ENCODE measurements at places on chromosomes 11 and 22. TPM values are rescaled to one million over a fixed set of nuclear protein-coding genes. Genes with fewer than 3 reads are reported as not detected.

MYO7A gene
- total RNA-seq: 5.3 TPM

ALG8 gene
- total RNA-seq: 60.4 TPM

TUT1 gene
- 26.0 TPM for total RNA-seq

LRRC56 gene
- total RNA-seq: 5.4 TPM

PICK1 gene
- total RNA-seq: 67.3 TPM

MS4A4A gene
- total RNA-seq: not detected

- no peak for DNase-seq
Observed at GRCh38 chr11:22780952-22781593, 48.5 kb downstream of the SVIP start.

- DNase-seq: no peak
Observed at GRCh38 chr11:8201644-8202365, 33.0 kb upstream of the RIC3 start.

DNA sequence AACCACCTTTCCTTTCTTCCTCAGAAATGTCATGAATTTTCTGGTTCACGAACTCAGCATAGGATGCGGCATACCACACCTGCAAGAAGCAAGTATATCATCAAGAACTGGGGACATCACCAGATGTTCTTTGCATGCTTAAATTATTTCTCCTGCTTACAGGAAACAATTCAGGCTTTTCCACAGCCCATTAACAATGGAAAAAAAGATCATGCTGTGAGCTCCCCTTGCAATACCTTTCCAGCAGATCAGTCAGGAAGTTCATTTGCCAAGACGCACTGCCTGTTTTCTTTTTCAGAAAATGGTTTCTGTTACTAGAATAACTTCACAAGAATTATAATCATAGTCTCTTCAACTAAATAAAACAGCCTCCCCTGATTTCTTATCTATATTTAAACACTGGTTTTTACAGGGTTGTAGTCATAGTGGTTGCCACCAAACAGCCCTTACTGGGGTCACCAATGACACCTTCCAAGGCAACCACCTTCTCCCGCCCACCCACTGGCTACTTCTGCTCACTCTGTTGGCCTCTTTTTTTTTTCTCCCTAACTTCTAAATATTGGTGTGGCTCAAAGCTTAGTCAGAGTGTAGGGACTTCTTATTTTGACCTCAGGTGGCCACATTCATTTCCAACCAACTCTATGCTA, 42.3 kb upstream of the NFRKB start:
- no peak for DNase-seq

DNA sequence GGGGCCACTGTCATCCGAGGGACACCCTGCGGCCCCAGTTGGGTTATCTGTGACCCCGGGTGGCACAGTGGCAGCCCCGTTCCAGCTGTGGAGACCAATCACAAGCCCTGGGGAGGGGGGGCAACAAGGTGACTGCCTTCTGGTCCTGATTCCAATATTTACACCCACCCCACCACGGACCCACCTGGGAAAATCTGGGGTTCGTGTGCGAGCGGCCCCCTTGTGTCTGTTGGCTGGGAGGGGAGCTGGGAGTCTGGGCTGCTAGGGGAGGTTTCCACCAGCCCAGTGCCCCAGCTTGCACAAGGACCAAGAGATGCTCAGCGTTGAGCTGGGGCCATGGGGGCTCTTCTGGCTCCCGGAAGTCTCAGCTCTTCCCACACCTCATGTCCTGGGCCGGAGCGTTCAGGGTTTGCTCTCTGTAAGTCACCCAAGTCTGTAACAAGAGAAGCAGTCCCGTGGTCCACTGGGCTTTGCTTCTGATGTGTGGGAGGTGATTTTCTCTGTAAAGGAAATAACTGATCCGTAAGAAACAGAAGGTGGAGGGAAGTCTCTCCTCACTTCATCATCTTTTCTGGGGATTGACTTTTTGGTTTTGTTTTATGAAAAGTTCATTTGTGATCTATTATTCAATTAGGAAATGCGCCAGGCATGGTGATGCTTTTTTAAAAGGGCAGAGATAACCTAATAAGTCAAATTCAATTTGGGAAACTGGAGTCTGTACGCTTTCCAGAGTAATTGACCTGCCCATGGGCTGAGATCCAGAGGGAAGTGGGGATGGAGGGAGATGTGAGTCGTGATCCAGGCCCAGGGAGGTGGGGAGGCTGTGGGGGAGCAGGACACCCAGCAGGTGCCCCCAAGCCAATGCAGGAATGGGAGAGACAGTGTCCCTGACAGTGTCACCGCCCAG, 22.4 kb upstream of the GAL start:
- no peak for DNase-seq

- DNase-seq: peak; percentile 31
Observed at GRCh38 chr22:36865346-36865745, 4.5 kb downstream of the NCF4 start.

GRCh38 chr11:112581747-112582146, 321.1 kb upstream of the PLET1 start:
- no peak for DNase-seq

GRCh38 chr11:724778-725386, 18.9 kb downstream of the EPS8L2 start:
- no peak for DNase-seq

DNA sequence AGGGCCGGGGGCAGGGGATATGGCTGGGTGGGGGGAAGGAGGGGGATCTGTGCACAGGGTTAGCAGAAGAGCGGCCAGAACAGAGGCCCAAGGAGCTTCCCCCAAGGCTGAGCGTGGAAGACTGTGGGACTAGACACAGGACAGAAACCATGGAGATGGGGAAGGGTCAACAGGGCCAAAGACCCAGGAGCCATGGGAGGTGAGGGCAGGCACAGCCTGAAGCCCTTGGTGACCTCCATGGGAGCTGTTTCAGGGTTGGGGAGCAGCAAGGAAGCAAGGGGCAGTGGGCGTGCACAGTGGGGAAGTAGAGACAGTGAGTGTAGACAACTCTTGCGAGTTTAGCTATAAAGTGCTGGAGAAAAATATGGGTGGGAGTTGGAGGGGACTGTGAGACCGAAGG, 56.6 kb downstream of the WNT11 start:
- no peak for DNase-seq

- no peak for DNase-seq
Observed at GRCh38 chr11:114942207-114942606, 263.9 kb downstream of the NXPE2 start.

DNA sequence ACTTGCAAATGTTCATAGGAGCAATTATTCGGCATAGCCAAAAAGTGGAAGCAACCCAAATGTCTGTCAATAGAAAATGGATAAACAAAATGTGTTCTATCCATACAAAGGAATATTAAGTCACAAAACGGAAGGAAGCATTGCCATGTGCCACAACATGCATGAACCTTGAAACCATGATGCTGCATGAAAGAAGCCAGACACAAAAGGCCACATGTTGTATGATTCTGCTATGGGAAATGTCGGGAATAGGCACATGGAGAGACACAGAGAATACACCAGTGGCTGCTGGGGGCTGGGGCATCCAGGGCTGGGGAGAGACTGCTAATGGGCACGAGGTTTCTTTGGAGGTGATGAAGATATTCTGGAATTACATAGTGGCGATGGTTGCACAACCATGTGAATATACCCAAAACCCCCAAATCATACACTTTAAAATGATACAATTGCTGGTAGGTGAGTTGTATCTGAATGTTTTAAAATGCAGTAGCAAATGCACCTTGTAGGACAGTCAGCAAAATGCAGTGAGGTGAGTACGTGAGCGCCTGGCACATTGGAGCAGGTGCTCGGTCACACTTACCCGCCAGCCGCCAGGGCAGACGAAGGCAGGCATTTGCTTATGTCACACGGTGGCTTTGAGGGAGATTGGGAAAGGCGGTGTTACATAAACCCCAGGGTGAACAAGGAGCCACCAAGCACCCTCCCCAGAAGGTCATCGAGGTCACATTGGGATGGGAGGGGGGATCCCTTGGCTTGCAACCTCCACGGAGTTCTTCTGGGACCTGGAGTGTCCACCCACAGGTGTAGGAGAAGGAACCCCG, 6.3 kb upstream of the OSM start:
- no peak for DNase-seq

GRCh38 chr22:26995235-26995634, 337.8 kb downstream of the MIAT start:
- no peak for DNase-seq
